ENCODE measurements at places on chromosomes 2 and 18.
A peak's percentile ranks its signal among the peaks of the same experiment; 100 is the strongest.

DNA sequence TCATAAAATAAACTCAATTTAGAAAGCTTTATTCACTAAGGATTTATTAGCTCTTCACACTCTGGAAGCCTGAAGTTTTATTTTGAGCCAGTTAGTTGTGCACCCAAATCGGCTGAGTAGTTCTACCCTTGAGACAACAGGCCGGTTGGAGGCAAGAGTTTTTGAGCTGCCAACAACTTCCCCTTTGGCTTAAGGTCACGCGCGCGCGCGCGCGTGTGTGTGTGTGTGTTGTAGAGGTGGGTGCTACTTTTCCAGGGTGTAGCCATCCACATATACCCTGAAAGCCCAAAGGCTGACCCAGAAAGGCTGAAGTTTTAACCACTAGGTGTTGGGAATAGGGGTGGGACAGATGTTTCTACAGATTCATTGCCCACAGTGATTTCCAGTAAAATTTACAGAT lies 150.2 kb upstream of the LHCGR start:
- no peak for DNase-seq

- no peak for DNase-seq
Observed at GRCh38 chr2:191122638-191123294, 28.0 kb downstream of the STAT4 start.

DNA sequence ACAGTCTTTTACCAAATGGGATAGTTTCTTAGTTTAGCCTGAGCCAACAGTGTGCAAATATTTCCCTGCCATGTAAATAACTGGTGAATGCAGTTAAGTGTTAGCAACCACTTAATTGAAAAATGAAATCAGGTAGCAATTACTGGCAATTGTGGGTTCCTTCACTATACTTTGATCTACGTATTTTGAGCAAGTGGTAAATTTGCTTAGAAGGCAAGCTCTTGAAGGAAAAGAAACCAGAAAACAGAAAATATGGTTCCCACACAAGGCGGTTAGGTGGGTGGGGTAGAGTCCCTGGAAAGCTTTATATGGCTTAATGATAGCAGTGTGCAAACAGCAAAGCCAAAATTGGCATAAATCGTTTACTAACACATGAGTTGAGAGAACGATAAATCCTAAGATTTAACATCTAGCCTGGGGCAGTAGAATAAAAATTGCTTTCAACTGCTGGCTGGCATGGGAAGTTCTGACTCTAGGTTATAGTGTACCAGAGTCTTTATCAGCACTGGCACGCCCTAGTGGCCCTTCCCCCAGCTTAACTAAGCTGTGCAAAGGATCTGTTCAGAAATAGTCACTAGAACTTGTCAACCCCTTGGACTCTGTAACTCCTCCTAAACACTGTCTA lies 17.0 kb downstream of the SLC9A2 start:
- no peak for DNase-seq

DNA sequence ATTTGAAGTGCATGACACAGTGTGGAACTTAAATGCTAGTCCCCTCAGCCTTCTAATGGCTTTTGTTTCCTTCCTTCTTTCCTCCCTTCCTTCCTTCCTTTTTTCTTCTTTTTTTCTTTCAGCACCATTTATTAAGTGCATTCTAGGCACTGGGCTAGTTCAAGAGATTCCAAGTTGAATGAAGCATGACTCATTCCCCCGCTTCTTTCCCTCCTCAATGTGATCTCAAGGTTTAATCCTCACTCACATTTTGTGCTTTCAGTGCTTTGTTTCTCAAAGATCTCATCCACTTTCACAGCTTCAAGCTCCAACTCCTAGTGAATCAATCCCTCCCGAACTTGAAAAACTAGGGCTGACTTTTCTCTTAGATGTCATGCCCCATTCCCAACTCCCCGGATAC lies 90.1 kb downstream of the LBH start:
- DNase-seq: no peak

DNA sequence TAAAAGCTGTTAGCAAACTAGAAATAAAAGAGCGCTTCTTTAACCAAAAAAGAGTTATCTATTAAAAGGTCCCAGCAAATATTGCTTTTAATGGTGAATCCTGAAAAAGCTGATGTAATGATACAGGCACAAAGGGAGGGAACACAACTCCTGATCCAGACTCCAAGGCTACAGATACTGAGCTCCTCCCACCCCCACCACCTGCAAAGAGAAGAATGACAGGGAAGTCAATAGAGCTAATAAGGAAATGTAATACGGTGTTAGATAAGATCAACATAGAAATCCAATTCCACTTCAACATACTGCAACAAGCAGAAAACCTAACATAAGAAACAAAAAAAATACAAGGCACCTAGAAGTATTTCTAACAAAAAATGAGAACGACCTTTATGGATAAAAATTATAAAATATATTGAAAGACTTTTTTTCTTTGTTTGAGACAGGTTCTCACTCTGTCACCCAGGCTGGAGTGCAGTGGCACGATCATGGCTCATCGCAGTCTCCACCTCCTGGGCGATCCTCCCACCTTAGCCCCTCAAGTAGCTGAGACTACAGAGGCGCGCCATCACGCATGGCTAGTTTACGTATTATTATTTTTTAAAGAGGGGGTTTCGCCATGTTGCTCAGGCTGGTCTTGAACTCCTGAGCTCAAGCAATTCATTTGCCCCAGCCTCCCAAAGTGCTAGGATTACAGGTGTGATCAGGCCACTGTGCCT lies 192.2 kb downstream of the HDAC4 start:
- no peak for DNase-seq

- DNase-seq: no peak
Observed at GRCh38 chr2:8239531-8240088, 442.2 kb upstream of the ID2 start.

- peak; percentile 45 for DNase-seq
Observed at GRCh38 chr18:35042389-35043071, 1.3 kb downstream of the MAPRE2 start.

DNA sequence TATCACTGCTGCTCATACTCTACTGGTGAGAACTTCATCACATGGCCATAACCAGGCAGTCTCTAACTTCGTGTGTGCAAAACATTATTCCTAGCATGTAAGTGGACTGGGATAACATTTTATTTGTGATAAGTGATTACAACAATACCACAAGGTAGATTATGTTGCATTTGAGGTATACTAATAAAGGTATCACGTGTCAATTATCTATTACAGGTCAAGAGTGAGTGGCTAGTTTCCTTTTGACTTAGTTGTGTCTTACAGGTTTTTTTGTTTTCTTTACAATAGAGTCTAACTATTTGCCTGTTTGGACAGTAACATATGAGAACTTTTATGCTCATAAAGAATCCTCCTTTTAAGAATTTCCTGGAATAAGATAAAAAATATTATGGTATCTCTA lies 67.2 kb upstream of the DSC1 start:
- no peak for DNase-seq

- no peak for DNase-seq
Observed at GRCh38 chr2:184564092-184564491, 34.2 kb upstream of the ZNF804A start.

- DNase-seq: no peak
Observed at GRCh38 chr2:166550923-166551322, 56.9 kb upstream of the SCN7A start.

DNA sequence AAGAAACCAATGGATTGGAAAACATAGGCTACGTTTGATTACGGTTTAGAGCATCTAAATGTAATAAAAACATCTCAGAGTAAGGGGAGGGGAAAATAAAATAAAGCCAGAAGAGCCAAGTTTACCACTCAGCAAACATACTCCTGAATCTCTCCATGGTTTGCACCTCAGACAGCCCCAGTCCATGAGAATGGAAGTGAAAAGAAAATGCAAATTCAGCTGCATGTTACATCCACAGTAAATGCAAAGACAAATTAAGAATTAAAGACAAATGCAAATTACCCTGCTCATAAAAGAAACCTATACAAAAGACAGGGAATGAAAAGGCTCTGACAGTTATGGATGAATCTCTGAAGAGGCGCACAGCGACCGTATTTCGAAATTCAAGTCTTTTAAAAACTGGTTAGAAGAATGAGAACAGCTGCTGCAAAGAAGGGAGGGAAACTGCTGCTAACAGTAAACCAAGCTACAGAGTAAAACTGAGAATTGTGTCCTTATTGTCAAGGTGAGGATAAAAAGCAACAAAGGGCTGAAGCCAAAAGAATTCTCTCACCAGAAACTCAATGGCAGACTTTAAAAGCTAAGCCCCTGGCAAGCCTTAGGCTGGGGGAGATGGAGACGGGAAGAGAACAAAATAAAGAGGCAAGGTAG lies 197.9 kb upstream of the ACVR2A start:
- no peak for DNase-seq

DNA sequence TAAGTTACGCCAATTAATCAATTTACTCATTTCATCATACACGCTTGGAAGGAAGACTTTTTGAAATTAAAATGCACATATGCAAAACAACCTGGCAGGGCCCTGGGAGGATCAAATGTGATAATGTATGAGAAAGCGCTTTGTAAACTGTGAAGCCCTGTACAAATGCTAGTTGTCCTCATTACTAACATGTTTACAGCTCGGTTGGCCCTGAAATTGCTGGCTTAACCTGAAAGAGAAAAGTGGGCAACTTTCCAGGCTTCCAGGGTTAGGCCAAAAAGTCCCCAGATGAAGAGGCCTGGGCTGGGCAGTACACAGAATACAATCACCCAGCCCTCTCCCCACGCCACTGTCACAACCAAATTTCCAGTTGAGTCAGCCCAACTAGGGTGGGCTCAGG lies 60.2 kb downstream of the DNMT3A start:
- no peak for DNase-seq

DNA sequence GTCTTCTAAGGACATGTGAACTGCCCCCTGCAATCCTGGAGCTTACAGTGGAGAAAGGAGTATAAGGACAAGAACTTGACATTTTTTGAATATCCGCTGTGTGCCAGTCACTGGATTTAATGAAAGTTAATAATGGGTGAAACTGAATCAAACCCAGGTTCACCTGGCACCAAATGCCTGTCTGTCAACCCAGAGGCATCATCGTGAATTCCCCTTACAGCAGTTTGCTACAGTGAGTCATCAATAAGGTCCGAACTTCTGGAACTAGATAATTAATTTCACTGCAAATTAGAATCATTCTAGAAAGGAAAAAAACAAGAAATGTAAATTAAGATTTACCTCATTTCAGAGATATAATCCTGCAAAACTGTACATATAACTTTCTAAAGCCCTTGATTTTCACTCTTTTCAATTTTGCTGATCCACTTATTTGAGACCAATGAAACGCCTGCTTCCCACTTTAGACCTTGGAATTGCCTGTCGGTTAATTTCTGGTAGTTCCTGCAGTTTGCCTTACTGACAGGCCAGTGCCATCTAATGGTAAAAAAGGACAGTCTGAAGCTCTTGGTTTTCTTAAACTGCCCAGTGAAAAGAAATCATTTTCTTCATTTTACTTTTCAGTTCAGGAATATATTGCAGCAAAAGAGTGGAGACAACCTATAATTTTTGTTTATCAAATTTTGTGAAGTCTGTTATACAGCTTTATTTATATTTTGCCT lies 8.2 kb downstream of the DSG2 start:
- DNase-seq: no peak

DNA sequence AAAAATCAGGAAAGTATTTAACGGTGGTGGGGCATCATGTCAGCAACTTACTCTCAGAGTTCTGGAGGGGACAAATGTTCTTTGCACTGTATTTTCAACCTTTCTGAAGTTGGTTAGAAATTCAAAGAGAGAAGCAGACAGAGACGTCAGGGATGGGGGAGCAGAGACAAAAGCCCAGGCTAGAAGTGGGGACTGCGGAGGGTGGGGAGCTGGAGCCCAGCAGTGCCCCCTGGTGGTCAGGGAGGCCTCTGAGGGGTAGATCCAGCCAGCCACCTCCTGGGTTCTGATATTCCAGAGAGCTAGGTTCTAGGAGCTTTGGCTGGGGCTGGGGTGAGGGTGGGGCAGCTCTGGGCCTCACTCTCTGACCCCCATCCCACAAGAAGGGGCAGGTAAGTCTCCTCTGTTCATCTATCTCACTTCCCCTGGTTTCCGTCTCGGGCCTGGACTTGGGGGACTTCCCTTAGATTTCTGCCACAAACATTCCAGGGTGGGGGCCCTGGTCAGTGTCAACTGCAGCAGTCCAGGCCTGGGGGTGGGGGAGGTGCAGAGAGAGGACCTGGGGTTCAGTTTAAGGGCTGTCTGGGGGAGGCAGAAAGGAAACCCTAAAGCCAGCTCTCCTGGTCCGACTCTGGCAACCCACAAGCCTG lies 8.9 kb downstream of the TNS1 start:
- peak; percentile 60 for DNase-seq

DNA sequence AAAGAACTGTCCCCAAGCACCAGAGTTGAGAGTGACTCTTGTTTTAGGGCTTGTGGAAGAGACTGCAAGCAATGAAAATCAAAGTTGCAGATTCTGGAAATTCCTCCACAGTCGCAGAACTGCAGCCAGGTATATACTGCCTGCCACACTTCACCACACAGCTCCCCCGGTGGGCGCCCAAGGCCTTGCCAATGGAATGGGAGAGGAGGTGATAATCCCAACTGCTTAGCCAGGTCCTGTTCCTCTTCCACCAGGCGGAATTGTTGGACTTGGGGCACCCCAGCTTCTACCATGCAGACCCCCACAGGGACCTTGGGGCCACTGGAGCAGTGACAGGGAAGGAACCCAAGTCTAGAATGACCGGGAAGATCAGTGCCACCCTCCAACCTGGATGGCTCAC lies 4.8 kb upstream of the PDIA6 start:
- no peak for DNase-seq

DNA sequence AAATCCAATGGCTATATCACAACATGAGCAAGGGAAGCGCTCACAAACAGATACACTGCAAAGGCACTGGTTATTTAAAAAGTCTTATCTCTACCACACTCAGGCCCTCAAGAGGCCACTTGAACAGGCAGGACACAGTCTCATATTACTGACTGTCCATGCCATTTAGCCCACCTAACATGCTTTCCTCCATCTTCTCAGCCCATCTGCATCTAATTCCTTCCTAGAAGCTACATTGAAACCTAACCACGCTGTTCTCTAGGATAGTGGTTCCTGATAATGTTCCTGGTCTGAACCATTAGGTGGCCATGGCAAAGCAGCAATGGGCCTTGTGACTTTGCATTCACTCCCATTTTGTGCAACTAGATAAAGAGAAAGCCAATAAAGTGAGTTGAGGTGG lies 22.5 kb upstream of the NEB start:
- no peak for DNase-seq

DNA sequence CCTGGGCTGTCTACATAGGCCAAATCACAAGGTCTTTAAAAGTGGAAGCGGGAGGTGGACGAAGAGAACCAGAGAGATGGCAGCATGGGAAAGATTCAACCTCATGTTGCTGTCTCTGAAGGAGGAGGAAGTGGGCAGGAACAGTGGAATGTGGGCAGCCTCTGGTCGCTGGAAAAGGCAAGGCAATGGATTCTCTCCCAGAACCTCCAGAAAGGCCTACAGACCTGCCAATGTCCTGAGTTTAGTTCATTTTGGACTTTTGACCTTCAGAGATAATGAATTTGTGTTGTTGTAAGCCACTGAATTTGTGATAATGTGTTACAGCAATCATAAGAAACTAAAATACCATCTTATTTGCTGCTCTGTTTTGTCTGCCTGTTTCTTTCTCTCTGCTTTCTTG lies 122.5 kb downstream of the RNF152 start:
- no peak for DNase-seq

DNA sequence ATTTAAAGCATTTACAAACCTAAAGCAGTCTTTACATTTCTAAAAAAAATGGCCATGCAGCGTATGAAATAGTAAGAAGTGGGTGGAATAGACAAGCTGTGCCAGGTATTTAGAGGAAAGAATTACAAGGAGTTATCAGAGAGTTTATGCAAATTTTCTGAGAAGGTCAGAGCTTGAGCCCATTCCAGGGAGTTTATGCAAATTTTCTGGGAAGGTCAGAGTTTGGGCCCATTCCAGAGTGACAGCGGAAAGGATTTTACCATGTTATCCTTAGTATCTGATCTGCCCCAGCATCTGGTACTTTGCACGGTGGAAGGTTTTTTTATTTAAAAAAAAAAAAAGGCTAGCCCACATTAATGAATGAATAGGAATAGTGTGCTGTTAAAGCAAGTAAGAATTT lies 1.4 kb upstream of the DOK6 start:
- DNase-seq: no peak
